Activated B cell treated with CpG ODN at 0.5 μM for 24 hours (primary cell): ENCODE measurements at places on chromosomes 3 and 15. TPM values are rescaled to one million over a fixed set of nuclear protein-coding genes. Genes with fewer than 3 reads are reported as not detected.
A peak's percentile ranks its signal among the peaks of the same experiment; 100 is the strongest.

- H3K27ac ChIP-seq = no peak overlapping the region
- no peaks in the 10 kb centered on the region for H3K36me3 ChIP-seq
- no peak overlapping the region for H3K4me3 ChIP-seq
- H3K27me3 ChIP-seq = no peaks in the 10 kb centered on the region
- no peak for DNase-seq
Measured at GRCh38 chr3:106299300-106300098, 430.7 kb upstream of the CBLB start.

GRCh38 chr3:12840591-12841148, 695 bp downstream of the RPL32 start:
- DNase-seq = no peak
- H3K36me3 ChIP-seq = peaks cover 60% of the 10 kb centered on the region
- peak overlapping the region; percentile 96 for H3K4me3 ChIP-seq
- no peaks in the 10 kb centered on the region for H3K27me3 ChIP-seq

DNA sequence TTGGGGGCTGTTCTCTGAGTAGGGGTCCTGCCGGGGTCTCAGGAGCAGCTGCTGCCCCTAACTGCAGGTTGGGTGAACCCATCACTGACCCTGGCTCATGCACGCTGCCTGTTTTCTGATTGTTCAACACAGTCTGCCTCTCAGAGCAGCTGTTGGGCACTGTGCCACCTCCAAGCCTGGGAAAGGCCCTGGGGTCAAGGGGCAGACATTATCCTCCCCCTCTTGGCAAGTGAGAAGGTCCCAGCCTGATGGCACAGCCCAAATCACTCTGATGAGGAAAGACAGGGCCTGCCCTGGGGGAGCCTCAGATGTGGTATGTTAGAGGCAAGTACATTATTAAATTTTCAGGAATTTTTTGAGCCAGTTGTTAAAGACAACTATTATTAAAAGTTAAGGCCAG, 14.1 kb upstream of the GNAT1 start:
- no peak overlapping the region for H3K27ac ChIP-seq
- H3K4me1 ChIP-seq = peaks cover 2% of the 10 kb centered on the region
- no peak overlapping the region for H3K4me3 ChIP-seq

DNA sequence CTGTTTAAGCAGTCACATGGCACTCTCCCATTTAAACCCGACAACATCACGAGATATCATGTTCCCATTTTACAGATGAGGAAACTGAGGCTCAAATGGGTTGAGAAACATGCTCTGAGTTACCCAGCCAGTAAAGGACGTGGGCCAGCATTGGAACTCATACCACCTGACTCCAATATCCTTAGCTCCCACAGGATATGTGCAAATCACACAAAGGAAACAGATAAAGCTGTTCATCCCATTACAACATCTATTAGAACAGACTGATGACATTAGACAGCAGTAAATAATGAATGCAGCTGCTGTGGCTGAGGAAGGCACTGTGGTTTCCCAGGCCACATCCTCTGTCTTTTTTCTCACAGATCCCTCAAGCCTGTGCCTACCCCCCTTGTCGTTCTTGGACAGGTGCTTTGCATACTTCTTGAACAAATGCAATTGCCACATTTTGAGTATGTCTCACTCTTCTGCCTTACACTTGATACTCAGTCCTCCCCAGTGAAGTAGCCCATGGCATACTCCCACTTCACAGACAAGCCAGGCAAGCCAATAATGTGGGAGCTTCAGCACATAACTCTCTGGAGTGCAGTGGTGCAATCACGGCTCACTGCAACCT, 17.7 kb downstream of the FRMD4B start:
- H3K36me3 ChIP-seq = no peaks in the 10 kb centered on the region
- peaks cover 34% of the 10 kb centered on the region for H3K4me1 ChIP-seq
- H3K27ac ChIP-seq = no peak overlapping the region
- peaks cover 4% of the 10 kb centered on the region for H3K27me3 ChIP-seq
- peak overlapping the region; percentile 12 for H3K4me3 ChIP-seq

GRCh38 chr3:131658115-131658514, 155.3 kb upstream of the MRPL3 start:
- H3K36me3 ChIP-seq = no peaks in the 10 kb centered on the region
- H3K4me3 ChIP-seq = no peak overlapping the region
- DNase-seq = no peak
- H3K27ac ChIP-seq = no peak overlapping the region
- no peaks in the 10 kb centered on the region for H3K4me1 ChIP-seq

GRCh38 chr3:15102836-15103235, 3.9 kb upstream of the RBSN start:
- no peak overlapping the region for H3K4me3 ChIP-seq
- H3K27me3 ChIP-seq = peaks cover 11% of the 10 kb centered on the region
- H3K4me1 ChIP-seq = peaks cover 18% of the 10 kb centered on the region
- no peak overlapping the region for H3K27ac ChIP-seq
- H3K36me3 ChIP-seq = peaks cover 13% of the 10 kb centered on the region

DNA sequence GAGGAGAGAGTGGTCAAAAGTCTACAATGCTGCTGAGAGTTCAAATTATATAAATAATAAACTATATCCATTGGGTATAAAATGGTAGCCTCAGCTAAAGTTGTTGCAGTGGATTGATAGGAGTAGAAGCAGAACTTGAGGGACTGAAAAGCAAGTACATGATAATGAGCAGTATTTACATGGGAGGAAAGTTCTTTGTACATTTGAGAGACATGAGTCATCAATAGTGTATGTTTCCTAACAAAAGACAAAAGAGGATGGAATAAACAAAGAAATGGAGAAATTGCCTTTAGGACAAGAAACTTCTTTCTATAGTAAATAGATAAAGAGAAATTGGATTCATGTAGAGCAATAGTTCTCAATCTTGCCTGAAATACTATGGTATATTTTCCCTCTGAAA, 110.0 kb upstream of the PLSCR5 start:
- H3K4me3 ChIP-seq = no peak overlapping the region
- no peak for DNase-seq
- no peaks in the 10 kb centered on the region for H3K27me3 ChIP-seq
- no peak overlapping the region for H3K27ac ChIP-seq
- H3K4me1 ChIP-seq = no peaks in the 10 kb centered on the region
- no peaks in the 10 kb centered on the region for H3K36me3 ChIP-seq

DNA sequence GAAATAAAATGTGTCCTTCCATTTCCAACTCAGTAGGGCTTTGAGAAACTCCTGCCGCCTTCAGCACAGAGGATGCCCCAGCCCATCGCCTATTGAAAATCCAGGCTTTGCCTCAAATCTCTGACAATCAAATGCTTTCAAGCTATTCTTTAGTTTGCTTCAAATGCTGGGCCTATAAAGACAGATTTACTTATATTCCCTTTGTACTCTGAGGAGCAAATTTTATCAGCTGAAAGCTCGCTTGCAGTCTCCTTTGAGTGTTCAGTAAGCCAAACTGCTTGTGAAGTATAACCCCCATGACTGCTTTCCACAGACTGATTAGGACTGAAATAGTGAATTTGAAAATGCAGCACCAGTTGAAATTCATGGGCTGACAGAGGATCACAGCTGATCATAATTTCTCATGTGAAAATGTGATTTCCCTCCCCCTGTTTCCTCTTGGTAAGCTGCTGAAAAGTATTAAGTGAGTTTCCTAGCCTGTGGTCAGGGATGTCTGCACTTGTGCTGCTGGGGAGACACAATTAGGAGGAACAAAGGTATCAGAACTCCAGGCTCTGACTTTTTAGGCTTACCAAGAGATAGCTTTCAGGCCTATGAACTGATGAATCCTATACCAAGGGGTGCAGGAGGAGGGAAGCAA, 563.4 kb upstream of the TGFBR2 start:
- DNase-seq = no peak
- H3K36me3 ChIP-seq = no peaks in the 10 kb centered on the region
- H3K27me3 ChIP-seq = peaks cover 7% of the 10 kb centered on the region
- no peak overlapping the region for H3K4me3 ChIP-seq

DNA sequence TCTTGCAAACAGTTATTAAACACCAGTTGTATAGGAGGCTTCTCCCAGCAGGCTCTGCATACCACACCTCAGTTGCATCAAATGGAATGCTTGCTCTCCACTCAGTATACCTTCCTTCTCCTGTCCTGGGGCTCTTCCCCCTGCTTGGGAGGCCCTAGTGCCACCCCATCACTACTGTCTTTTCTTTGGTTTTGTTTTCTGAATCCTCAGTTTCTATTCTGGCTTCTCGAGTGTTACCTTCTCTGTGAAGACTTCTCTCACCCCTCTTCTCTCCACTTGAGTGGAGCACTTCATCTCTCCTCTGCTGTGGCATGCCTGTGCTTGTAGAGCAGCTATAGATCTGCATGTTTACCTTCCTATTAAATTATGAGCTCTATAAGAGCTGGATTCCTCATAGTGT, 75.7 kb upstream of the TPRG1 start:
- peaks cover 11% of the 10 kb centered on the region for H3K27me3 ChIP-seq
- H3K36me3 ChIP-seq = no peaks in the 10 kb centered on the region
- H3K4me3 ChIP-seq = no peak overlapping the region
- H3K27ac ChIP-seq = no peak overlapping the region
- DNase-seq = no peak
- no peaks in the 10 kb centered on the region for H3K4me1 ChIP-seq

- peaks cover 64% of the 10 kb centered on the region for H3K36me3 ChIP-seq
- H3K27me3 ChIP-seq = no peaks in the 10 kb centered on the region
- H3K4me3 ChIP-seq = no peak overlapping the region
- H3K27ac ChIP-seq = no peak overlapping the region
- H3K4me1 ChIP-seq = peaks cover 2% of the 10 kb centered on the region
Measured at GRCh38 chr3:134516905-134517304, 31.0 kb downstream of the CEP63 start.

The PRTG gene
- not detected in 2 replicates for total RNA-seq

The CEP19 gene
- 4.0 and 4.1 TPM in 2 replicates for total RNA-seq

The MCCC1 gene
- total RNA-seq = 25.2 and 31.6 TPM in 2 replicates

The CYP1A1 gene
- total RNA-seq = 0.49 and 1.3 TPM in 2 replicates

The FBLN2 gene
- total RNA-seq = 1.3 and 1.6 TPM in 2 replicates

The LSMEM2 gene
- total RNA-seq = not detected in 2 replicates

The SAMD7 gene
- 0.20 TPM in 1 of 2 replicates, not detected in the other for total RNA-seq
